ENCODE measurements at places on chromosomes 5 and 9.

DNA sequence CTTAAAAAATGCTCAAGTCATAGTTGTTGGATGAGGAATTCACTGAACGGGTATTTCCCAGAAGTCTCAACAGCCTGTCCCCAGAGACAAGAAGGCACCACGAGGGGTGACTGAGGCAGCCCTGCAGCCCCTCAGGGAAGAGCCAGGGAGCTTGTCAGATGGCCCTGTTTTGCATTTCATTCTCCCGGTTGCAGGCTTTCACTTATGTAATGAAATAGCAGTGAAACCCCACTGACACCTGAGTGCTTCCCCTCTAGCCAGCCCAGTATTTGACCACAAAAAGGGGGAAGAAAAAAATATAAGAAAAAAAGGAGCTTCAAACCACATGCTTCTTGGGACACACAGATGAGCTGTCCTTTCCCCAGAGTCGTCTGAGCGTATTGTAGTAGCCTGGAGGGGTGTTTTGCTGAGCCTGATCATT, 75.3 kb upstream of the IL12B start:
- DNase-seq: no peak

- DNase-seq: no peak
These were observed 8.1 kb downstream of the SLC12A7 start for GRCh38 chr5:1103505-1104326.

DNA sequence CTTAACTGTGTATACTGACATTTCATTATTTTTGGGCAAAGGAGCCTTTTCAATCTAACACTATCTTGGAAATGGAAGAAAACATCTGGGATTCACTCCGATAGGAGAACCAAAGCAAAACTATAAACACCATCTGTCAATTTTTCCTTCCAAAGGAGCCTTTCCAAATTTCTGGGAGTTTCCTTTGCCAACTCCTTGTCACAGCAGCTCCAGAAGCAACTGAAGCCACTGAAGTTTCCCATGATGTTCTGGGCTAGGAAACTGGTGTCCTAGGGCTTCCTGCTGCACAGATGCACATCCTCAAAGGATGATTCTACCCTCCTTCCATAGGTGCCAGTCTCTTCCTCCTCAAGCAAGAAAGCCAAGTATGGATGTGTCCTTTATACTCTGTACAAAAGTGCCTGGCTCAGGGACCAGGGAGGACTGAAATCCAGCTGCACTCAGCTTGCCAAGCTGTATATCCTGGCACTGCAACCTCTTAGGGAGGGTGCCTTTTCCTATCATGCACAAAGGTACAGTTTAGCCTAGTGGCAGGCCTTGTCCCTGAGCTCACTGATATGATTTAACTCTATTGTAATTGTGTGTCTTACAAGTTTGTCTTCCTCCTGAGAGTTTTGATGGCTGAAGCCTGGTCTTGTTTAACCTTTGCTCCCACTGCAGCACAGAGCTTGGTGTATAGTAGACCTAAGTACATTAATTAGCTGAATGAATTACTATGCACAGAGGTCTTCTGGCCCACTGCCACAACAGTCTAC, 8.4 kb upstream of the UBAP1 start:
- no peak for DNase-seq

DNA sequence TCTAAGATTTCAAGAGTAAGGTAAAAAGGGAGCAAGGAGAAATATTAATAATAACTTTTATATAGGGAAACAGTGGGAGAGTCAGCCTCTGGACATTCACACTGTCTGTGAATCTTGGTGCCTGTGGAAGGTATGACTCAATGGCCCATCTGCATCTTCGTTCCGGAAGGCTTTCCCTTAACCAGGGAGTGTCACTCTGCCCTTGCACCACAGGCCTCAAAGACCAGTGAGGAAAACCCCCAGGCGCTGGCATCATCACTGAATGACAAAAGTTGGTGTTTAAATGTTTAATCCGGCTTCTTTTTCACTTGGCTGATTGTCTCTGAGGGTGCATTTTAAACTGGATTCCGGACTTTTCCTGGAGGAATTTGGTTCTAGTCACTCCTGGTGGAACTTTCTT, 522.4 kb upstream of the TLE4 start:
- no peak for DNase-seq

- no peak for DNase-seq
These were observed 1030.5 kb downstream of the TLE4 start for GRCh38 chr9:80602291-80602690.

GRCh38 chr5:173882632-173883031, 5.5 kb upstream of the CPEB4 start:
- no peak for DNase-seq

DNA sequence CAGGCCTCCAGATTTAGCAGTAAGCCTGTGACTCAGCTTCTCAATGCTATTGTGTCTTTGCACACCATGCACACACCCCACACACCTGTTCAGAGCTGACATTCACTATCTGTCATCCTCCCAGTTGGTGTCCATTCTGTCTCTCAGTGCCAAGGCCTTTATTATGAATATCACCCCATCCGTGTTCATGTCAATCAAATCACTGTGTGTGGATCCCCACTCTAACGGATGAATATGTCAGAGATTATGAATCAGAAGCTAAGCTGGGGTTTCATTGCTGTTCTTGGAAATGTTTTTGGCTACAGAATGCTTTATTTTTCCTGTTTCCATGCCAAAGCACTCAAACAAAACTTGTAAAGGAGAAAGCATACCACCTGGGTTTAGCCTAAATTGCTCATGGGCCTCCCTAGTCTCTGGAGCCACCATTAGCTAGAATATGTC, 9.4 kb upstream of the MAMDC2 start:
- DNase-seq: no peak

DNA sequence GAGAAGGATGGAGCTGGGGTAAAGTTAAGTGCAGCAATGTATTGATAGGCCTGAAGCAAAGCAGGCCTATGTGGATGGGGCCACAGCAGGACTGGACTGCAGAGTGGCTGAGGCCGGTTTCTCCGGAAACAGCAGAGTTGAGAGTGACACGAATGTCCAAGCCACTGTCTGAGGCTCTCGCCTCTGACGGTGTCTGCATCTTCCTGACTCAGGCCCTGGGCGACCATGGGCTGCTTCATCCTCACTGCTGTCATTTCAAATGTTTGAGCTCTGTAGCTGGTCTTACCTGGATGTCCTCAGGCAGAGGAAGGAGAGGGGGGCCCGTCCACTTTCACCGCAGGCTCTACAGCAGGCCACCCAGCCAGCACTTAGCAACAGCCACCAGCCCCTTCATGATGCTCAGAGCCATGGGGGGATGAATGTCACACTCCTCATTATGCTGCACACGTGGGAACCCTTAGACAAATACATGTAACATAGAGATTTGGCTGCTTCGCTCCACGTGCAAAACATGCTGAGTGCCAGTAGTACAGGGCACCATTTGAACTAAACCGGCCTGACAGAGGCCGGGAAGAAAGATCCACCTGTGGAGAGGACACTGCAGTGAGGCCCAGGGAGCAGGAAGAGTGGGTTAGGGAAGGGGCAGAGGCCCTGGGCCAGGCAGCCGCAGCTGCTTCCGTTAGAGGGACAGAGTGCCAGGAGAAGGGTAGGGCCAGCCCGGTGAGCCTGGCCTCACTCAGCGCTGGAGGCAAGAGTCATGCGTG, 31.7 kb upstream of the NXNL2 start:
- no peak for DNase-seq

DNA sequence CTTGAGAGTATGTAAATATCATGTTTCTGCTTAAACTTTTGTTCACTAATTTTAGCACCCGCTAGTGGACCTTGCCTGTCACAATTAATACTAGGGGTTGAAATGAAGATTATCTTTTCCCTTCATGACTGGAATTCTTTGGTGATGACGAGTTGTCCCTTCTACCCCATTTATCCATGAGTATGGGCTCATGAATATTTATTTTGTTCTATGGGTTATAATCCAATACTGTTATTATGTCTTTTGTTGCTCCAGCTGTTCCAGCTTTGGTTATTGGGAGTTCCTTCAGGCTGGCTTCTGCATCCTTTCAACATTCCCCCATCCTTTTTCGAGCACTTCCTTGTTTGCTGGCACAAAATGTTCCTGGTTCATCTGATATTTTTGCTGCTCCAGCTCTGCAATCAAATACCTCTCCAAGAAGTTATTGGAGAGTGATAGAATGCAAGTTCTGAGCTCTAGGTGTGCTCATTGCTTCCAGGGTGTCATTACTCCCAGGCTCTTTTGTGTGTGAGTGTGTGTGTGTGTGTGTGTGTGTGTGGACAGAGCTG, 19.7 kb upstream of the ARHGEF28 start:
- no peak for DNase-seq

- DNase-seq: no peak
These were observed 19.2 kb downstream of the SIL1 start for GRCh38 chr5:139178935-139179334.

DNA sequence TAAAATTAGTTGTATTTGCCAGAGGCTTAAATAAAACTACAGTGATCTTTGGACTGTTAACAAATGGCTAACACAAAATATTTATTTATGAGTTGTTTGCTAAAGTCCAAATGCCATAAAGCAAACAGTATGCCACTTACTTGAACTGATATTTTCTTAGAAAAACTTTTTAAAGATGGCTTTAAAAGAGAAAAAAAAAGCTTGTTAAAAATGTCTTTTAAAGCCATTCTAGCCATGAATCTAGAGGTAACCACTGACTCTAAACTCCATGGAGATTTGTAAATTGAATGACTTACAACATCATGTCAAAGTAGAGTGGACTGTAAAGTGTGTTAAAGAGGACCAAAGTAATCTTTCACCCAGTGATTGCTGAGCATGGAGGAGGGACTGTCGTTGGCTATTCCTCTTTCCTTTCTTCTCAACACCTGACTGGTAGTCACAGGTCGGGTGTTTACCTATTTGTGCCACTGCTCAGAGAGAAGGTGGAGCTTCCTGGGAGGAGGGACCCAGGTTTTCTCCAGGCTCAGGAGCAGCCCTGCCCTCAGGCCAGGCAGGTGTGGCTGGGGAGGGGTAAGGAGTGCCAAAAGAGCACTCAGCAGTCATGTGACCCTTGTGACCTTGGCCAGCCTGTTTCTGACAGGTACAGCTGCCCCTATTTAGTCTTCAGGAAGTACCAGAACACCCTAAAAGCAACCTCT, 69.1 kb upstream of the TJP2 start:
- no peak for DNase-seq

DNA sequence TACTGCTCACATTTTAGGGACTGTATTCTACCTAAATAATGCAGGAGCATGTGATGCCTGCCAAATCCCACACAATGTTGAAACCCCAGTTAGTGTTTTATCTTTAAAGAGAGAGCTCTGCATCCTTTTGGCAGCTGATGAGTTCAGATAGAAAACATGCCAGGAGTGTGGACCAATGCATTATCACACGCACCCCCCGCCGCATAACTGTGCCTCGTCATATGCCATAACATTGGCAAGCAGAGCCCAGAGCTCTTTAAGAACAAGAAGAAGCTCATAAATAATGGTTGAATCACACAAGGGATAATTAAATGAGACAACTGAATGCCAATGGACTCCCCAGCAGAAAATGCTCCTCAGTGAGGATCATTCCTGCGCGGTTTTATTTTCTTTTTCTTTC, 52.8 kb upstream of the RORB start:
- no peak for DNase-seq

DNA sequence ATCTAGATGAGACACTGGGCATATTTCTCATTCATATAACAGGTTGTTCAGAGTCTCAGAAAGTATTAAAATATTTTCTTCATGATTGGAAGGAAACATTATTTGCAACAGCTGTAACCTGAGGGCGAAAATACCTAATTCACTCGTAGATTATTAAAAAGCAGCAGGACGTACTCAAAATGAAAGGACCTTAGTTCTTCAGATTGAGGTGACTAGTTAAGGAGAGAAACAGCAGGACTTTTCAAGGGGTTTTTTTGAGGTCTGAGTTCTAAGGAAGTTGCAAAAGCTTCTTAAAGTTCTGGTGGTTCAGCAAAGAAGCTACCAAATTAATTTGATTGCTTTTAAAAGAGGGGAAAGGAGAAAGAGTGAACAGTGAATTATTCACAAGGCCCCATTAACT, 174.9 kb downstream of the TMEM161B start:
- DNase-seq: no peak

GRCh38 chr5:142544946-142545649, 140.8 kb downstream of the FGF1 start:
- no peak for DNase-seq

DNA sequence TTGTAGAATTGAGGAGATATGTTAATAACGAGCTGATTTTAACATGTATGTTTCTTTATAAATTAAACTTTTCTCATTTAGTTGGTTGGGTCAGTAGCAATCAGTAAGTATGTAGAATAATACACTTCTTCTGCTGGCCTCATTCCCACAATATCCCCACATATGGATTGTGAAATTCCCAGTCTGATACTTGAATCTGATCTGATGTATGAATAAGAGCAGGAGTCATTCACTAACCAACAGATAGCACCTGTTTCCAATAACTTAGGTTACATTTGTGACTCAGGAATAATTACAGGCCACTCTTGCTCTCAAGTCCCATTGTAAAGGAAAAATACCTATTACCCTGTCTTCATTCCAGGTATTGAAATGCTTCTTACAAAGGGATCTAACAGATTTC, 23.9 kb downstream of the SLC36A1 start:
- no peak for DNase-seq

DNA sequence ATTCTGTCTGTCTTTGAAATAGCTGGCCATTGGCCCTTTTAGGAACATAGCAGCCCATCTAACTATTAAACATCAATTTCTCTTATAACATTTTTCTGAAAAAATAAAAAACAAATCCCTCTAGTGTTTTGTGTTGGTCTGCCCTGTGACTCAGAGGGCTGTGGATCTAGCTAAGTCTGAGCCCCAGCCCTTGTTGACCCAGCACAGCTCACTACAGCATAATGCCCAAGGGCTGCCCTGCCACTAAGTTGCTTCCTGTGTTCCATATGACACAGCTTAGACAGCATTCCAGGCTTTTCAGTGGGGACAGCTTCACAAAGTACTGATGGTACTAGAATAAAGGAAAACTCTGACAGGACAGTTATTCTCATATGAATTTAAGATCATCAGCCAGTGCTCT, 136.0 kb downstream of the SCAMP1 start:
- no peak for DNase-seq

- peak; percentile 50 for DNase-seq
These were observed 5.1 kb downstream of the GRK6 start for GRCh38 chr5:177431317-177432142.

GRCh38 chr9:20562051-20562450, 60.2 kb downstream of the MLLT3 start:
- DNase-seq: no peak

- DNase-seq: no peak
These were observed 68.3 kb upstream of the SHB start for GRCh38 chr9:38137342-38137741.

GRCh38 chr9:99101271-99101670, 3.6 kb upstream of the TGFBR1 start:
- DNase-seq: no peak

DNA sequence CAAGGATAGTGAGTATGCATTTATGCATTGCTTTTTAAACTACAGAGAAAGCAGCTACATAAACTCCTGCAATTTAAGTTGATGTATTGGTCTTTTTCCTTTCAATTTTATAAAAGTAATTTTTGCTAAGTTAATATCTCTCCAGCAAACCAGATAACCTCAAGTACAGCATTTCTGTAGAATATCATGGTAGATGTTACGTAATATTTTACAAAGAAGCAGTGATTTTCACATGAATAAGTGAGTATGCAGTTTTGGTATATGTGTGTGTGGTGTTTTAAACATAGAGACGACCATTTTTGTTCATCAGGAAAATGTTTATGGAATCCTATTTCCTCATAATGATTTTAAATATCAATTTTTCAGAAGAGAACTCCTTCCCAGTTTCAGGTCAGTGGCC, 118.9 kb downstream of the INSYN2B start:
- DNase-seq: no peak

Data from GM18507 (cell line).